ENCODE measurements at places on chromosomes 5 and 9.
A peak's percentile ranks its signal among the peaks of the same experiment; 100 is the strongest.

DNA sequence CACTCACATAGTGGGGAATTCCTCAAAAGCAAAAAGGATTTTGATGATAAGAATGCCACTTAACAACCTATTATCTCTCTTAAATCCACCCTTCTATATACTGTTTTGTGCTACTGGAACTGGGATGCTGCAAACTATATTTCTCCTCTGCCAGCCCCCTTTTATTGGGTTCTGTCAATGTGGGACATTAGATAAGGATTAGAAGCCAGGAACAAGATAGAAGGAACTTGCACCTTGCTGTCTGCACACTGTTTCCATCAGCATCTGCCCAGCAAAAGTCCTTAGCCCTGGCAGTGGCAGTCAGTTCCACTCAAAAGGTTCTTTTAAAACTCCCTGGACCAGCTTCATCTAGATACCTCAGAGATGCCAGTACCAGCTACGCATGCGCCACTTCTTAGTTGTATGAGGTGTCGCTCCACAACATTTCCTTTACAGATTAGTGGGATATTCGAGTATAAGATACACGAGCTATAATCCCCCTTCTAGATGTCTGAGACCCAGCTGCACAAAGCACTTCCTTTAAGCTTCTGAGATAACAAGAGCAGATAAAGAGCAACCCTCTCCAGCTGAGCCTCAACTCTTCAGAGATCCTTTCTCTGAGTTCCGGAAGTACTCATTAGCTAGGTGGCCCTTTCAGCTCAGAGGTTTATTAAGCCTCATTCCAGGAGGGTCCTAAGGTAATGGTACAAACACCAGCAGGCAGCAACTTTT is 45.3 kb downstream of the CERT1 start:
- no peak for DNase-seq

- no peak for DNase-seq
Observed at GRCh38 chr5:107957051-107957450, 286.3 kb upstream of the EFNA5 start.

GRCh38 chr5:66306105-66306843 is 162.2 kb downstream of the SREK1 start:
- peak; percentile 68 for DNase-seq

- DNase-seq: no peak
Observed at GRCh38 chr5:113397046-113397445, 37.7 kb downstream of the TSSK1B start.

- DNase-seq: no peak
Observed at GRCh38 chr9:19376931-19377330, 3.1 kb downstream of the RPS6 start.

DNA sequence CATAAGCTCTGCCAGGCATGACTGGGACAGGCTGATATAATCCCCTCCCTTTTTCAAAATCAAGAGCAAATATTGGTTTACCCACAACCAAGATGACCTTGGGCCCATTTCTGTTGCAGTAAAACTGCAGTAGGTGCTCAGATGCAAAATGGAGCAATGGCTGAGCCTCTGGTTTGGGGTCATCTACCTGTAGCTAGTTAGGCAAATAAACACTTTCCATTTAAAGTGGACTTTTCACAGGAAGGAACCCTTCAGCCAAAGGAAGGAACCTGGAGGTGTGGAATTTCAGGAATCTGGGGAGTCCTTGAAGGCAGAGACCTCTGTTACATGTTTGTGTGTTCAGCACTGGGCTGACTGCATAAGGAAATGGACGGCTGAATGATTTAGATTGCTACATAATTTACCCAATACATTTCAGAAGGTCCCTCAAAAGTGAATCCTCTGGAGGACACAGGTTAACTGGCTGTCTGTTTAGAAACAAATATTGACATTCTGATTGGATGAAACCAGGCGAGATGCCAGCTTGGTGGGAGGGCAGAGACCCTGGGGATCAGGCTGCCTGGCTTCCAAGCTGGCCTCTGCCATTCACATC is 170.1 kb upstream of the ZNF618 start:
- DNase-seq: no peak

DNA sequence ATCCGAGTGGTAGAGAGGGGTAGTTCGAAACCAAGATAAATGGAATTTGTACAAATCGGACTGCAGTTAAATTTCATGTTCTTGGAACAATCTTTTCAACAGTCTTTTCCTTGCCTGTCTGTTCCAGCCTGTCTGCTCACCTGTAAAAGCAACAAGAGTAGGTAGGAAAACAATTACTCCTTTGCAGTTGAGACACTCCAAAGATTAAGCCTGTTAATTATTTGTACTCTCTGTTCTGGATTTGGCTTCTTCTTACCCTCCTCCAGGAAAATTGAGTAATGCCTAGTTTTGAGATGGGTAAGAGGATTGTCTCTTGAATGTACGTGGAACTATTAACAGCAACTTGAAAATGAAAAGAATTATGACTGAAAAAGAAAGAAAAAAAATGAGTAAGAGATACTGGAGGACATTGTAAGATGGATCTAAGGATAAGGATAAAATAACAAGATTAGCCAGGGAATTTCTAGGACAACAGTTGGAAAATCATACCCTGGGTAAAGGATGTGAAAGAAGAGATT is 24.3 kb downstream of the SPAAR start:
- no peak for DNase-seq

DNA sequence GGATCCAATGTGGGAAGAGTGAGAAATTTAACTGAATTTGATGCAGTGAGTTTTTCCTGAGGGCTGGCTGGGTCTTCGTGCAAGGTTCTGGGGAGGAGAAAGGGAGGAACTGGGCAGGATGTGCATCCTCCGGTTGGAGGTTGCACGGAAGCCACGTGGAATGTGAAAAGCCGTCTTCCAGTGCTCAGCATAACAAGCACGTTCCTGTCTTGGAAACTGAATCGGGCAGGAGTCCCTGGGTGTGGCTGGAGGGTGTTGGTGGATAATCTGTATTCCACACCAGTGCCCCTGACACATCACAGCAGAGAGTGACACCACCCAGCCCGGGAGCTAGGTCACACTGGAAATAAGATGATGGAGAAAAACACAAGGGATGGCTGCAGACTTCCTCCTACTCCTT is 154.3 kb downstream of the C5orf15 start:
- no peak for DNase-seq

DNA sequence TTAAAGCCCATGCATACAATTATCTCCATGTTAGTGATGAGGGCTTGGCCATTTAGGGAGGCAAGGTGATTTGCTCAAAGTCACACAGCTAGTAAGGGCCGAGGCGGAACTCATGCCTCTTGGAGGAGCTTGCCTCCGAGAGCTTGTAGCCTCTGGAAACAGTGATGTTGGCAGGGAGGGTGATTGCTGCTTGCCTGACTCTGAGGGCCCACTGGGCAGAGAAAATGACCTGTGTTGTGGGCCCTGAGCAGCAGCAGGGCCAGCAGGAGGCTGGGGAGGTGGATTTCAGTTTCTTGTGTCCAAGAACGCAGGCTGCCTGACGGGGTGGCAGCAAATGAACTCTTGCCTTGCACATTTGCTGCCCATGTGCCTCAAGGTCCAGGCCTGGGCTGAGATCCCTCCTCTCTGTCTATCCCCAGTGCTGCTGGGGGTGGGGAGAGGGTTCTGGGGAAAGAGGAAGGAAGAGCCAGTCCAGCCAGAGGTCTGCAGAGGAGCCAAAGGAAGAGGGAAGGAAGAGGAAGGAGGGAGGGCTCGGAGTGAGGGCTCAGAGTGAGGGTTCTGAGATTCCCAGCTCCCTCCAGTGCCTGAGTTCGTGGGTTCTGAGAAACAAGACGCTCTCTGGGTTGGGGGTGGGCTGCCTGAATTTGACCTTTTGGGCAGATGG is 16.2 kb upstream of the PTGS1 start:
- DNase-seq: no peak

GRCh38 chr5:170603578-170604565 is 100.1 kb downstream of the KCNIP1 start:
- peak; percentile 23 for DNase-seq

GRCh38 chr9:136014924-136015633 is 53.9 kb upstream of the UBAC1 start:
- no peak for DNase-seq

DNA sequence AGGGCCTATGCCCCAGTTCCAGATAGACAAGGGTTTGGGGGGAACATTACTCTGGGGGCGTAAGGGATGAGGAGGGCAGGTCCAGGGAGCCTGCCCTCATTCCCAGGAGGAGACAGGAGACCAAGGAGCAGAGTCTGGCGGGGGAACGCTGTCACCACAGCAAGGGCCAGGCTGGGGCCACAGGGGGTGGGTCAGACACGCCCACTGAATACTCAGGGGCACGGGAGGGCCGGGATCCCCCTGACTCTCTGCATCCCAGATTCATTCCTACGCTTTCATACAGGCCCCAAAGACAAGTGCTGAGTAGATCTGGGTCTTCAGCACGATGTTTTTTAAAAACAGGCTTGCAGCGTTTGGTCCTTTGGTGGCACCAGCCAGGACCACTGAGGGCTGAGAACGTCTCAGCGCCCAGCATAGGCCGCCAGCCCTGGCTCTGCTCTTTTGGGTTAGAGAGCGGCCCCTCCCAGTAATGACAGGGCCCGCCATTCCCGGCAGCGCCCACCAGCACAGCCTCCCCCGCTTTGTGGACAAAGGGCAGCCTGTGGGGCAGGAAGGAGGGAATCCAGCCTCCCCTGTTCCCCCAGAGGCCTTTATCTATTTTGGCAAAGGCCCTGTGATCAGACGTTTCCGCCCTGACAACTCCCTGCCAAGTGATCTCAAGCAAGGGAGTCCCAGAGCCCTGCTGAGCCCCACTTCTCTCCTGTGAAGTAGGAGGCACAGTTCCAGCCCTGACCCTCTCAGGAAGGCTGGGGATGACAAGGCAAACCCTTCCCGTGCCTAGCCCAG is 24.9 kb downstream of the NEK6 start:
- no peak for DNase-seq

- DNase-seq: no peak
Observed at GRCh38 chr5:14258840-14259239, 115.7 kb downstream of the TRIO start.

DNA sequence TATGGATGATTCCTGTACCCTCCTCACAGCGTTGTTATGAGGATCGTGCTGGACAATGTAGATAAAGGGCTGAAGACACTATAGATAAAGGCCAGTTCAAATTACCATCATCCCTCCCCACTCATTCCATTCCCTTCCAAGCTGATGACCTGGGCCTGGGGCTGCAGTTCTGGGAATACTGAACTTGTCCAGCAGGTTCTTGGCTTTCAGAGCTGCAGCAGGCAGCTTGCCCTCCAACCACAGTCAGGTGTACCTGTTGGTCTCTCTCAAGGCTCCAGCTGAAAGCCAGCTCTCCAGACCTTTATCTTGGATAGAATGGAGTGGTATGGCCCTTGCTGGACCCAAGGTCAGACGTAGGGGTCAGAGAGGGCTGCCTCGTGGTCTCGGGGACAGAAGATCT is 92.5 kb downstream of the PCDH1 start:
- no peak for DNase-seq

GRCh38 chr9:109001275-109001676 is 12.0 kb downstream of the CTNNAL1 start:
- no peak for DNase-seq

DNA sequence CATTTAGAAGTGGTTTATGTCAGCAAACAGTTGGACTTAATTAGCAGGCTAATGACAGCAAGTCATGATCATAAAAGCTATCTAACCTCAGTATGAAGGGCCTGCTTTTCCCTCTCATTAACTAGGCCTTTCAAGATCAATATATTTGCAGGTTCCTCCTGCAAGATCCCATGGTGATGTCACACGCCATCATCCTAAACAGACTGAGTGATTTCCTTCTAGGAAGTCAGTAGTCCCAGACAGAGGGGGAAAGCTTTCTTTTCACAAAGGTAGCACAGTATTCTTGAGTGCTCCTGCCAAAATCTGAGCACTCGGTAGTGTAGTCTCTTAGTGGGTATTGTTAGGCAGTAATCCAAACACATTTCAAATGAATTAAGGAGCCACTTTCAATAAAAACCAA is 52.5 kb downstream of the UIMC1 start:
- DNase-seq: no peak

DNA sequence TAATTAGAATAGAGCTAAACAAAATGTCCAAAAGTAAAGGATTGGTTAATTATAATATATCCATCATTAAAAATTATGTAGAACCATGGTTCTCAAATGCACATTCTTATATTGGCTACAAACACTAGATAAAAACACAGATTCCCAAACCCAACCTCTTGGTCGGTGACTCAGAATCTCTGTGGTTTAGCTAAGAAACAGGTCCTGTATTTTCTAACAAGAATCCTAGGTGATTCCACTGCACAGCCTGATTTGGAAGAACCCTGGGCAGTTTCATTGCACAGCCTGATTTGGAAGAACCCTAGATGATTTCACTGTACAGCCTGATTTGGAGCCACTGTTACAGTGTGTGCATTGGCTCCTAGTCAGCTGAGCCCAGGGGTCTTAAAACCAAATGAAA is 67.9 kb downstream of the KIAA1958 start:
- no peak for DNase-seq

GRCh38 chr9:34451545-34451944 is 6.8 kb downstream of the FAM219A start:
- no peak for DNase-seq

DNA sequence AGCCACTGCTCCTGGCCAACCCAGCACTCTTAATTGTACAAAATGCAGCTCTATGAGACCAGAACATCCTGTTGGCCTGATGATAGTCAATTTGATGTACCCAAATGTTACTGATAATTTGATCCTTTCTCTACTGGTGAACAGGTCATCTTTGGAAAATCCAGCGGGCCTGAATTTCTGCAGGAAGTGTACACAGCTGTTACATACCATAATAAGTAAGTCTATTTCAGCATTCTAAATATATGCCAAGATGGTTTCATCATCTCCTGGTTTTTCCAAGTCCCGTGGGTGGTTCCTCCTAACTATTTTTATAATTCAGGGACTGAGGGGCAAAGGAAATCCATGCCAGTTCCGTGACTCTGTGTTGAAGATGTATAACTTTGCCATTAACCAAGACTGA is 155.4 kb downstream of the DOCK8 start:
- no peak for DNase-seq

- peak; percentile 23 for DNase-seq
Observed at GRCh38 chr5:137279521-137280231, 219.4 kb downstream of the SPOCK1 start.

GRCh38 chr5:35483780-35484179 is 133.9 kb upstream of the SPEF2 start:
- no peak for DNase-seq

GRCh38 chr5:137921931-137922330 is 32.7 kb downstream of the PKD2L2 start:
- DNase-seq: no peak

GRCh38 chr5:125026867-125027731 is 280.7 kb upstream of the ZNF608 start:
- DNase-seq: no peak

DNA sequence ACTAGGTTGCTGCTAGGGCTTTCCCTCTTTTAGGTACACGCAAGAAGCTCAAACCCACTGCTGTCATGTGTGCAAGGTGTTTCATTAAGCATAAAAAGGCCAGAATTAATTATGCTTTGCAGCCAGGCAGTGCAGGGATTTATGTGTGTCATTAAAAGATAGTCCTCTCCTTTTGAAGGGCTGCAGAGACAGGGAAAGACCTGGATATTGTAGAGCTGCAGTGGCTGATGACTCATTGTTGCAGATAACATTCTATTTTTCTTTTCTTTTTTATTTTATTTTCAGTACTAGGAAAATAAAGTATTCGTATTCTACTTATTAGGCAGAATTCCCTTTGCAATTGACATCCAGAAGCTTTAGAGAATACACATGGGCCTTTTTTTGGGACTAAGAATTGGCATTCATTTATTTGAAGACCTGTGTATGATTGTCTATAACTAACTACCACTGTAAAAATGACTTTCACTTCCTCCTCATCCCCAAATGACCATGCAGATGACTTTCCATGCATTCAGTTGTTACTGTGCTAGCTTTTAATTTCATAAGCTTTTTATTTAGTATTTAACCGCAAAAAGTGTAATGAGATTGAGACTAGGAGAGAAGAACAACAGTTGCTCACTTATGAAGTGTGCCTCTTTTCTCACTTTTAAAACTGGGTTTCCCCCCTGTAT is 113.0 kb downstream of the PAM start:
- DNase-seq: no peak
